ENCODE measurements at places on chromosomes 4 and X.

DNA sequence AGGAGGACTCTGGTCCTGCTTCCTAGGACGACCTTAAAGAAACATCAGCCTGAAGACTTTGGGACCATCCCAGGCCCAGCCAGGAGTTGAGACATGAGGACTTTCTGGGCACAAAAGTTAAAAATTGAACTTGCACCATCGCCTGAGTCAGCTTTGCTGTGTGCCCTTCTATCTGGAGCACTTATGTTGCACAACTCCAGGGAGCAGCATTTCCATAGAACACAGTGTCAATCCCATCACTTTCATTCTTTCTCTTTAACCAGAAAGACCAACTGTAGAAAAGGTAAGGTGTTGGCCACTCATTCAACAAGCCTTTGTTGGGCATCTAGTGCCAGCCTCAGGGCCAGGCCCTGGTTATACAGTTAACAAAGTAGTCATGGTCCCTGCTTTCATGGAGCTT, 8.6 kb upstream of the CLDN24 start:
- no peak for DNase-seq

- no peak for DNase-seq
Observed at GRCh38 chr4:153469031-153469430, 2.9 kb downstream of the TMEM131L start.

GRCh38 chr4:152020073-152020472, 259.3 kb upstream of the GATB start:
- DNase-seq = no peak

- DNase-seq = no peak
Observed at GRCh38 chr4:178480105-178480504, 1037.9 kb upstream of the AGA start.

DNA sequence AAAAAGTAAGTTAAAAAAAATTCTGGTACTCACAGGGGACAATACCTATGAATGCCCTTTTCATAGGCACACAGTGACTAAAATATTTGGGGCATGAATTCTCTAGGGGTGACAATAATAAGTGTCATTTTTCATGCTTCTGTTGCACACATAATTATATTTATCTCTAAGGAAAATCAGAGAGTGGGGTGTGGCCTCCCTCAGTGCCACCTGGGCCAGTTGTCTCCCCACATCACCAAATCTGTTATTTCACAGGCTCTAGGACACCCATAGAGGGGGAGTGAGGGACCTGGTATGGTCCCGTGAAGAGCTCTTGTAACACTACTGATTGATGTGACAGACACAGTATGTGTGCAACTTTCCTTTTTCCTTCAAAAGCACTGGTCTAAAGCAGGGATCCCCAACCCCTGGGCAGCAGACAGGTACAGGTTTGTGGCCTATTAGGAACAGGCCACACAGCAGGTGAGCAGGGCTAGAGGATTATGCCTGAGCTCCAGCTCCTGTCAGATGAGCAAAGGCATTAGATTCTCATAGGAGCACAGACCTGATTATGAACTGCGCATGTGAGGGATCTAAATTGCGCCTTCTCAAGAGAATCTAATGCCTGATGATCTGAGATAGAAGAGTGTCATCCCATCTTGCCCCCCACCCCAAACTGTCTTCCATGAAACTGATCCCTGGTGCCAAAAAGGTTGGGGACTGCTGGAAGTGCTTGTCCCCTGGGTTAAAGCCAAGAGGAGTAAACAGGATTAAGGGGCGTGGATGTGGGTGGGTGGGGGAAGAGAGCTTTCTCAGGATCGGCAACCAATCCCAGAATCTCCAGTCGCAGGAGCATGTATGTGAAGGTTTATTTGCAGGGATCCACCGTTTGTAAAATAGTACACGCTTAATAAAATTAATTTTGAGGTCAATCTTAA, 856 bp downstream of the SLC9B1 start:
- no peak for DNase-seq

- no peak for DNase-seq
Observed at GRCh38 chr4:87624698-87625097, 16.4 kb downstream of the DSPP start.

GRCh38 chrX:38045538-38046096, 39.3 kb downstream of the SYTL5 start:
- no peak for DNase-seq

GRCh38 chr4:10281996-10282395, 165.4 kb upstream of the WDR1 start:
- no peak for DNase-seq

- no peak for DNase-seq
Observed at GRCh38 chr4:72471816-72472215, 97.2 kb downstream of the ADAMTS3 start.

Measured in stimulated activated CD8-positive, alpha-beta memory T cell treated with anti-CD3 and anti-CD28 coated beads, Interleukin-4, amount 100 ng/mL, for 1 hour (primary cell).